ENCODE measurements at places on chromosomes 5 and 9.

DNA sequence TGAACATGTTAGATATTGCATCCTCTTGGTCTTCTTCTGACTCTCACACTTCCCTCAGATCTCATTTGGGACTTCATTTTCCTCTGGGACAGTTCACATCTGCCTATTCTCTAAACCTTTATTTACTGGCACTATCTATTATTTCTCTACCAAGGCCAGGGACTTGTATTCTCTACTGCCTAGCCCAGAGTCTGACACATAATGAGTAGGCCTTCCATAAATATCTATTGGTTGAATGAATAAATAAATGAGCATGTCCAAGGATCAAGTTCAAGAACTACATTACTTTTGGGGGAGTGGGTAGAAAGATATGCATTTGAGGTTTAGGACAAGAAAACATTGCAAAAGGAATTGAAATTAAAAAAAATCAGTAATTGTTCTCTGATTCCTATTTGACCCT is 250.3 kb downstream of the TRIM32 start:
- no peak for DNase-seq

- DNase-seq = no peak
Measured at GRCh38 chr5:137867664-137868063, at the start of gene MYOT. Gene MYOT, plus strand, starts transcription at chr5:137867860. Its CDS starts 2,792 bp downstream, at chr5:137870652.

DNA sequence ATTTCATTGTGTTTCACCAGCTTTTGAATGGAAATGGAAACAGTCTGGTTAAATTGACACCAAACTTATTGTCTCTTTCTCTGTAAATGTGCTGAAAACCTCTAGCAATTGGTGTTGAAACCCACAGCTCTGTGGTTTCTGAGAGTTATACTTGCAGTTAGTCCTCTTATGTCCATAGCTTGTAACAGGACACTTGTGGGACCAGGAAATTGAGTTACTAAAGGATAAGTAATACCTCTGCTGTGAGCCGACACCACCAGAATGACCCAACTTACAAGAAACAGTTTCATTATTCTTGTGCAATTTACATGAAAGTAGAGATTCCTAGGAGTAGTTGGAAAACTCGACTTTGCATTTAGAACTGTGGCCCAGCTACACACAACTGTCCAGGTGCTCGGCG is 191.5 kb downstream of the CFAP90 start:
- no peak for DNase-seq

GRCh38 chr5:9209846-9210492 is 335.9 kb downstream of the SEMA5A start:
- DNase-seq = peak; percentile 38

DNA sequence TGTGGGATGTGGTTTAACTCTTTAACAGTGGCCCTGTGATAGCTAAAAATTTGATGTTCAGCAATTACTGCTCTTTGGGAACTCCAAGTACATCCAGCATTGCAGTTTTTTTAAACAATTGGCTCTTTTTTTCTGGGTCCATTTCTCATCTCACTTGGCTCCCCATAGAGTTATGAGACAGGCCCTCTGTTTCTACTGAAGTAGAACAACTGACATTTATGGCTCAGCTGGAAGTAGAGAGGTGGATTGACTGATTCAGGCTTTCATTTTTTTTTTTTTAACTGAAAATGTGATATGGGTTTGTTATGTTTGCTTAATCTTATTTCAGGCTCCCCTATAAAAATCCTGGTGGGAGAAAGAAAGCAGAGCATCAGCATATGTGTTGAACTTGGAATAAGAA is 96.6 kb upstream of the CD180 start:
- DNase-seq = no peak

- DNase-seq = no peak
Measured at GRCh38 chr5:23740029-23740428, 232.6 kb downstream of the PRDM9 start.

DNA sequence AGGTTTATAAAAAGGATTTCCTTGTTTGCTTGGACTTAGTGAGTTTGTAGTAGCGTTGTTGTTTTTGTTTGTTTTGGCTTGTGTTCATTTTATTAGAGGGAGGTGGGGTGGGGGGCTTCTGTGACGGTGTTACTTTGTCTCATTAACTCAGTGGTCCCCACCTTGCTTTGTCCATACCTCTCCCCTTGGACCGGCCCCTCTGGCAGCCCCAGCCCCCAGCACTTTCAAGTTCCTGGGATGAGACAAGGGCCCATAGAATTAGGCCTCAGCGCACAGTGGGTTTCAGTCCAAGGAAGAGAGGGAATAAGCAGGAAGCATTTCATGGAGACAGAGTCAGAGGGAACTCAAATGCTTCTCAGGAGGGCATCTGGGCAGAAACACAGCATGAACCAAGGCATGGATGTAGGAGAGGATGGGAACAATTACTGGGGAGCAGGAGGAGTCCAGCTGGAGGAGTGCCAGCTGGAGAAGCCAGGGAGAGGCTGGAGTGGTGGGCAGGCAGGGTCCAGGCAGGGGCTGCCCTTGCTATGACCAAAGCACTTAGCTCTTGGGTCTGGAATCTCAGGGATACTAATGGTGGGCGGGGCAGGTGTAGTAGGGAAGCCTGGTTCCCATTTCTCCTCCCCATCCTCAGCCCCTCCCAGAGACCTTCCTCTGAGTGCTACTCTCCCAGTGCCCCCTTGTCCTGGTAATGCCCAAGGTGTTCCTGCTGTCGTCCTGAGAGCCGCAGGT is 23.5 kb upstream of the ENHO start:
- DNase-seq = no peak

- no peak for DNase-seq
Measured at GRCh38 chr5:172245703-172246125, 37.9 kb downstream of the UBTD2 start.

DNA sequence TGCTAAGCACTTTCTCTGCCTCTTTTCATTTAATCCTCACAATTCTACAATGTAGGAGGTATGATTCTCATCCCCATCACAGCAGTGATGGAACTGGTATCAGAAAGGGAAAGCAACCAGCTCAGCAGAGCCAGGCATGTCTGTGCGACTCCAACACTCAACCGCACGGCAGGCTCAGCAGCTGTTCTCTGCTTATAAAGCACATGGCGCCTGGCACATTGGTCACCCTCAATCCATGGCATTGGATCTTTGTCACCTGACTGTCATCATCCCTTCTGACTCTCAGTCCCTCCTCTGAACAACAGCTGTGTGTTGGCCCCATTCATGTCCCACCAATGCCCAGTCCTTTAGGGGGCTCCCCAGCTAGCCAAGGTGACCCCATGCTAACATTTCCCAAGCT is 45.1 kb upstream of the HAND1 start:
- DNase-seq = no peak

GRCh38 chr5:82158755-82159413 is 119.3 kb downstream of the RPS23 start:
- DNase-seq = no peak

- DNase-seq = no peak
Measured at GRCh38 chr5:148060881-148061280, 2.9 kb upstream of the SPINK5 start.

GRCh38 chr9:109556061-109556460 is 58.0 kb upstream of the PTPN3 start:
- DNase-seq = no peak
